GOT3 (cell line): ENCODE measurements at places on chromosomes 1 and 21.

DNA sequence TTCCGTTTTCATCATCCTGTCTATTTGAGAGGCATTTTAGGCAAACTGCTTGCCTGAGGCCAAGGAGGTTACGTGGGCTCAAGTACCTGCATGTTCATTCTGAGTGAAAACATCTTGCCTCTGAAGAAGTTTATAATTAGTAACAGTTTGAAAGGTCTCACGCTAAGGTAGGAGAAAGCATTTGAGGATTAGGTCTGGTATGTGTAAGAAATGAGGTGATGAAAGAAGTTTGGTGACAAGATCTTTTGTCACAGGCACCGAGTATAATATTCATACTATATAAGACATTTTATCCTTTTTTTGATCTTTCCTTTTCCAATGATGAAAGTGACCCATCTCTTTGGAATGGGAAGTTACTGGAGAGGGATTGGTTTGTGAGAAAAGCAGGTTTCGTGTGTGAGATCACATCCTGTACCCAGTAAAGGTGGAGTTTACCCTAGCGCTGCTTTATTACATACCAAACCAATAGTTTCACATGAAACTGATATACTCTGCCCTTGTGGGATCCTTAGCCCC, 98.7 kb upstream of the PDC start:
- no peak for DNase-seq

DNA sequence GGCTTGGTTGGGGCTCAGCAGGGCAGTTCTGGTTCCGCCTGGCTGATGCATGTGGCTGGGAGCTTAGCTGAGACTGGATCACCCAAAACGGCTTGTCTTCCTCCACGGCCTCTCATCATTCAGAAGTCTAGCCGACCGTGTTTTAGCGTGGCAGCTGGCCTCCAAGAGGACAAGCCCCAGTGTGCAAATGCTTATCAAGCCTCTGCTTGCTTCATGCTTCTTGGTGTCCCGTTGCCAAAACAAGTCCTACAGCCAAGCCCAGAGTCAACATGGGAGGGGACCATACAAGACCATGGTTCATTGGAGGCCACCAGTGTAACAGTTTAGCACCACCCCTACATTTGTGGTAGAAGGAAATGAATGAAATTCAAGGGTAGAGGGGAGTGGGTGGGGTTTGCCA, 10.5 kb upstream of the KDF1 start:
- DNase-seq = no peak

DNA sequence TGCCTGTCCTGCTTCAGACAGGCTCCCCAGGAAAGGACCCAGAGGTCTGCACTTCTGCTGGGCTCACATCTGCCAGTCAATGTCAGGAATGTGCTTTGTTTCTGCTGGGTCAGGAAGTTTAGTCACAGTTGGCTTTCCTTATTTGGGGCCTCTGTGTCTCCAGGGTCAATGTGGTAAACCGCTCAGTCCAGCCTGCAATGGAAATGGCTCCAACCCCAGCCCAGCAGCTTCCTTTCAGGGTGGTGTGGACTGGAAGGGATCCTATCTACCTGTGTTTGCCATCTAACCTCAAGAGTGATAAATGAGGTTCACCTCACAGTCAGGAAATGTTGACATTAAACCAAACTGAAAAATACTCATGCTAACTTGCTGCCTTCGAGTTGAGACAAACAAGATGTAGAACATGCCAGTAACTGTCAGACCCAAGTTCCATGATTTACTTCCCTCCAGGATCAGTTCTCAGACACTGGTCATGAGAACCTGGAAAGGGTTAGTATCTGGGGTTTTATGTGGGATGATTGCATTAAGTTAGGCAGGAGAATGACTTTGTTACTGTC, 20.3 kb downstream of the ENO1 start:
- no peak for DNase-seq

DNA sequence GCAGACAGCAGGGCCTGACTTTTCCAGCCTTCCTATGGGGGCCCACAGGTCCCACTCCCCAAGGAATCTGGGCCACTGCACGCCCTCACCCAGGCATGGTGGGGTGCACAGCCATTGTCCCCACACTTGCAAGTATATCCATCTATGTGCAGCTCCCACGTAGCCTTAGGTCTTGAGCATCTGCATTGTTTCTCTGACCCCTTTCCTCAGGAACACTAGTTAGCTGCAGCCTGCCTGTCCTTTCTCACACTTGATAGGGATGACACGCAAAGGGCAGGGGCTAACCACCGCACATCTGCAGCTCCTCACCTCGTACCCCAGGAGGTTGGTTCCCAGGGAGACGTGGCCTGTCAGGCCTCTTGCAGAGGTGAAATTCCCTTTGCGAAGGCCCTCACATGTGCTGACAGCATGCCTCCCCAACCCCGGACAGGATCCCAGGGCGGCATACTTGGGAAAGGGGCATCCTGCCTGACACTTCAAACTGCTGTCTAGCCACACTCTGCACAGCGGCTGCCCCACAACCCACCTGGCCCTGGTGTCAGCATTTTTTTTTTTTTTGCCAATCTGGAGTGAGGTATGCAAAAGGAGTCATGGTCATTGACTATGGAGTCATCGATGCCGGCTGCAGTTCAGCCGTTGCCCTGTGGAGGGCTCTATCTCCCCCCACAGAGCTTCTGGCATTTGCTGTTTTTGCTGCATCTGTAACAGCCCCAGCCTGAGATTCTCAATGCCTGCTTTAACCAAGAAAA, 5.0 kb downstream of the JMJD4 start:
- DNase-seq = no peak

- DNase-seq = no peak
Measured at GRCh38 chr21:25809013-25809412, 74.2 kb downstream of the GABPA start.

GRCh38 chr1:39063775-39064174, 37.6 kb downstream of the NDUFS5 start:
- DNase-seq = no peak

GRCh38 chr1:30299393-30299792, 424.0 kb downstream of the MATN1 start:
- DNase-seq = no peak

- no peak for DNase-seq
Measured at GRCh38 chr1:23291706-23292105, 52.4 kb downstream of the HNRNPR start.

DNA sequence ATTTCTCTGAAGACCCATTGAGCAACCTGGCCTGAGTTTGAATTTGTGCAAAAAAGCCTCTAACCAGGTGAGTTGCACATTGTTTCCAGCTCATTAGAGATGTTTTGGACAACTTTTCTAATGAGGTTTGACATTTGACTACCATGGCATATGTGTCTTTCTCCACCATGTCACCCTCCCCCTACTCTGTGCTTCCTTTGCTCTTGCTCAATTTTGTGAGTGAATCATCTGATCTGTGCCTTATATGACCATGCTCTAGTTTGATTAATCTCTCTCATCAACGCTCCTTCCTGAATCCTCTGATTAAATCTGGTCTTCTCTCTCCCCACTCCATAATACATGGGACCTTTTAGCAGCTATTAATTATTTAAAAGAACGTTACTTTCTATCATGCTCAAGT, 144.8 kb upstream of the SAMSN1 start:
- no peak for DNase-seq

DNA sequence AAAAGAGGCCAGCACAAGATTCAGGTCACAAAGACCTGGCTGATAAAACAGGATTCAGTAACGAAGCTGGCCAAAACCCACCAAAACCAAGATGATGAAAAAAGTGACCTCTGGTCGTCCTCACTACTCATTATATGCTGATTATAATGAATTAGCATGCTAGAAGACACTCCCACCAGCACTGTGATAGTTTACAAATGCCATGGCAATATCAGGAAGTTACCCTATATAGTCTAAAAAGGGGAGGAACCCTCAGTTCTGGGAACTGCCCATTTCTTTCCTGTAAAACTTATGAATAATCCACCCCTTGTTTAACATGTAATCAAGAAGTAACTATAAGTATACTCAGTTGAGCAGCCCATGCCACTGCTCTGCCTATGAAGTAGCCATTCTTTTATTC, 26.0 kb upstream of the FMO2 start:
- no peak for DNase-seq

- DNase-seq = no peak
Measured at GRCh38 chr1:231279683-231280082, 38.7 kb downstream of the GNPAT start.

GRCh38 chr1:94104776-94105580, 16.0 kb downstream of the ABCA4 start:
- DNase-seq = no peak
